ENCODE measurements at places on chromosomes 6 and 20. TPM values are rescaled to one million over a fixed set of nuclear protein-coding genes. Genes with fewer than 3 reads are reported as not detected.

GRCh38 chr6:144725736-144726522 lies 440.8 kb downstream of the UTRN start:
- DNase-seq, result no peak

DNA sequence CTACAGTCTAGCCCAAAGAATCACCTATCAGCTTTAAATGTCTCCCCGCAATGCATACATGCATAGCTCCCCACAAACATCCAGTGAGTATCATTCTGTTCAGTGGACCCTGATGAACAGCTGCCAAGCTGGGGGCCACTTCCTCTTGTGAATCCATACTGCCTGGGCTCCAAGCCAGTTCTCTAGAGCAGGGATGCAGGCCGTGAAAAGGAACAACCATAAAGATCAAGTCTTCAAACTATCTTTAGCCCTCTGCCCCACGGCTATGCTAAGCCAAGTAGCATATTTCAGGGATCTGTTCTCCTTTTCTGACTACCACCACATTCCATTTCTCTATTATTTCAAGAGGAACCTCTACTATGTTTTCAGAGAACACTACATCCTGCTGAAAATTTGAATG lies 191.7 kb upstream of the BTBD3 start:
- peak; percentile 11 for DNase-seq

DNA sequence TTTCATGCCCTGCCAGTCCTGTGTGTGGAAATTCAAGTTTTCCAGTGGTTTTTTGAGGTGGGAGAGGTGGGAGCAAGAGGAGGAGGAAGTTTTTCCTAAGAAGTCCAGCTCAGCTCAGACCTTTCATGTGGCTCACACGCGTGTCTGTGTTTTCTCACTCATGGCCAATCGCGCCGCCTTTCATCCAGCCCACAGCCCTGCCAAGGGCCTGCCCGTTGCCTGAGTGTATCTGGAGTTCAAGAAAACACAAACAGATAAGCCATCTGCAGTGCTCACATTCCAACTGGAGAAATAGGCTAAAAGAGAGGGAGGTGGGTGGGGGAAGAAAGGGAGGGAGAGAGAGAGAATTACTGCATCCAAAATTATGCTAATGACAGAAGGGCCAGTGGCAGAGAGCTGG lies 12.6 kb upstream of the MPC1 start:
- no peak for DNase-seq

DNA sequence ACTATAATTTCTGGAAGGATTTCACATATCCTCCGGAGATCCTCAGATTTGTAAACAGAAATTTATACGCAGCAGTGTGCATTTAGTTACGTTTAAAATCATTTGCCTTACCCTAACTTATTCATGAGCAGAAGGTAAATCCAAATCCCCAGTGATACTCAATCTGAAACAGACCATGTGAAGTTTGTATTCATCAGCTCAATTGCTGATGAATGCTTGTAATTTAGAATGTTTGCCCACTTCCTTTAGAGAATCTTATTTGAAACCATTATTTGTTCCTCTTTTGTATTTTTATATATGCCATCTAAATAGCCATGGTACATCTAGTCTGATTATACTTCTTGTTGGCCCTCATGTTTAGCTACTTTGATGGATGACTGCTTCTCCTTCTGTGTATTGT lies 15.4 kb downstream of the TAAR1 start:
- no peak for DNase-seq

Gene BPI
- 1.8 TPM for polyA plus RNA-seq

DNA sequence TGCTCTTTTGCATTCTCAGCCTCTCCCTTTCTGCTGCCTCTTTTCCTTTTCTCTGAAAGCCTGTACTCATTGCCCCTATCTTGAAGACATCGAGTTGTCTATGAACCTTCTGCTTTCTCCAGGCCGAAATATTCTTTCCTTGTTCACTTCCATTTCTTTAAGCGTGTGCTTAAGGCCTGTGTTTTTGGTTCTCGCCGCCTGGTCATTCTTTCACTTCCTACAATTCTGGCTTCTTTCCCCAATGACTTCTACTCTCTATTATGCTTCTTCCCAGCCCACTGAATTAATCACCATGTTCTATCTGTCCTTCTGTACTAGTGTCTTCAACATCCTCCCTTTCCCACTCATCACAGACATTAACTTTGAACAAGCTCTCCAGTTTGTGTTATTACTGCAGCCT lies 69.6 kb downstream of the C6orf52 start:
- no peak for DNase-seq

Gene TREM2
- polyA plus RNA-seq, result 0.60 TPM

- peak; percentile 18 for DNase-seq
Measured at GRCh38 chr6:104527761-104528415, 331.8 kb downstream of the HACE1 start.

DNA sequence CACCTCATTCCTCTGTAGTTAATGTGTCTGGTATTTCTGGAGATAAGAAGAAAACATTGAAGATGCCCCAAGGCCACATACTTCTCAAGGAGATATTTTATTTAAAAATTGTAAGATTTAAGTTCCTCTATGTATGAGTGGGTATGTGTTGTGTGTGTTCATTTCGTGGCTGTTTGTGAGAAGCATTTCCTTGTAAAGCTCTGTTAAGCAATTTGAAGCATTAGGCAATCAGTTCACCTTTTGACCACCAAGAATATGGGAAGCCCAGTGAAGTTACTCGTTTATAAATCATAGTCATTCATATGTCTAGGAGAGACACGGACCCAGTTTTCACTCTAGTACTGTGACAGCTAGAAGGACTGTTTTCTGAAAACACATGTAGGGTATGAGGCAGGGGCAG lies 717.6 kb upstream of the MAP3K7 start:
- no peak for DNase-seq
